ENCODE measurements at places on chromosomes 16 and 17.

DNA sequence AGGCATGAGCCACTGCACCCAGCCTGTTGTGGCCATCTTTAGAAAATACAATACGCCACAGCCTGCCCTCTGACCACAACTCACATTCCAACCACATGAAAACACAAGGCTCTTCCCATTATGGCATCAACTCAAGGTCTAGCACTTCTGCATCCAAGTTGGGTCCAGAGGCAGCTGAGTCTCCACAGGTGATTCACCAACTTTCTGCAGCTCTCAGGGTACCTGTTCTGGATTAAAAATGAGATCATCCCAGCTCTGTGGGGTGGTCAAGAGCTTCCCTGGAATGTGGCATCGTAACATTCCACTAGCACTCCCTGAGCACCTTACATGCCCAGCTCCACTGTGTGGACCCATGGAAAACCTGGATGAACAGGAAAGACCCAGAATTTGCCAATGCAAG lies 9.9 kb upstream of the GUCY2D start:
- DNase-seq: no peak

- DNase-seq: no peak
These were observed 247.8 kb downstream of the XYLT1 start for GRCh38 chr16:17222871-17223401.

- DNase-seq: no peak
These were observed 269.0 kb downstream of the ABCC12 start for GRCh38 chr16:47886631-47887415.

DNA sequence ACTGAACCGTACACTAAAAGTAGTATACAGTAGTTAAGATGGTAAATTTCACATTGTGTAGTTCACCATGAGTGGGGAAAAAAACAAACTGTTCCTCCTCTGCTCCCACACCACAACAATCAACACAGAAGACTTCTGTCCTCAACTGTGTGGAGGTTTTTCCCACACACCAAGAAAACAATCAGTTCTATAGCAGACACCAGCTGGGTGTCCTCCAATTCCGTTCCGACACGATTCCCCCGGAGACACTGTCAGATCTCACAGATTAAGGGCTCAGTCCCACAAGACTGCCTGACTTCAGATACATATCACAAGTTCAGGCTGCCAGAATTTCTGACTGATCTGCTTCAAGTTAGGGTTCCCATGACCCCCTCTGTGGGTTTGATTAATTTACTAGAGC lies 31.8 kb downstream of the BBS2 start:
- DNase-seq: no peak

GRCh38 chr17:1216217-1217088 lies 36.7 kb upstream of the ABR start:
- DNase-seq: no peak

DNA sequence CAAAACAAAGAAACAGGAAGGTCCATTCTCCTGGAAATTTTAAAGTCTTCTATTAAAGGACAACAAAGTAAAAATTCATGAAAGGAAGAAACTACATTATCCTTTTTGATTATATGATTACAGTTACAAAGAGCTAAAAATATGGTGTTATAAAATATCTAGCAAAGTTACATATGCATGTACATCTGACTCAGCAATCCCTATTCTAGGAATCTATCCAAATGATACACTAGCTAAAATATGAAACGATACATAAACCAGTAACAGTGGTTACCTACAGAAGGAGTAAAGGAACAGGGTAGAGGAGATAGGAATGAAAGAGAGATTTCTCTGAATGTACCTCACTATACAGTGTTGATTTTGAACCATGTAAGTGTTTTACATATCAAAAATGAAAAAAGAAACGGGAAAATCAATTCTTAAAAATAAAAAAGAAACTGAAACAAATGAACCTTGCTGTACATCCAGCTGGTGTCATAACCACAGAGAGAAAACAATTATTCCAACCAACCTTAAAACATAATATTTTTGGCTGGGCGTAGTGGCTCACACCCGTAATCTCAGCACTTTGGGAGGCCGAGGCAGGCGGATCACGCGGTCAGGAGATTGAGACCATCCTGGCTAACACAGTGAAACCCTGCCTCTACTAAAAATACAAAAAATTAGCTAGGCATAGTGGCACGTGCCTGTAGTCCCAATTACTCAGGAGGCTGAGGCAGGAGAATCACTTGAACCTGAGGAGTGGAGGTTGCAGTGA lies 41.4 kb downstream of the HYDIN start:
- DNase-seq: no peak

- no peak for DNase-seq
These were observed 146.5 kb upstream of the CDH11 start for GRCh38 chr16:65268331-65268730.

- DNase-seq: no peak
These were observed 1.5 kb upstream of the KRT16 start for GRCh38 chr17:41614098-41614497.

DNA sequence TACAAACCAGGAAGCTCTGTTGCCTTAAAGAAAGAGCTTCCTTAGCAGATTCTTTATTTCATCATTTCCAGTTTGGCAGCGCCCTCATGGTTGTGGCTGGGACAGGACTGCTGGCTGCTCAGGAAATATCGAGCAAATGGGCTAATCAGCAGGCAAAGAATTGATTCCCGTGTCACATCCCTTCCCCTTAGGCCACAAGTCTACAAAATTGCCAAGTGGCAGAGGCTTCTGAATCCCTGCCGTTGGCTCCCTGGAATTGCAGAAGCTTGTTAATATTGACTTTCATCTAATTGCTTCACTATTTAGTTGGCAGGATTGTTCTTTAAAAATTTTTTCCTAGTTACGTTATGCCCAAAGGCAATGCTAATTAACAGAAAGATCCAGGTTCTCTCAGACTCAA lies 456.3 kb upstream of the ERCC4 start:
- no peak for DNase-seq

DNA sequence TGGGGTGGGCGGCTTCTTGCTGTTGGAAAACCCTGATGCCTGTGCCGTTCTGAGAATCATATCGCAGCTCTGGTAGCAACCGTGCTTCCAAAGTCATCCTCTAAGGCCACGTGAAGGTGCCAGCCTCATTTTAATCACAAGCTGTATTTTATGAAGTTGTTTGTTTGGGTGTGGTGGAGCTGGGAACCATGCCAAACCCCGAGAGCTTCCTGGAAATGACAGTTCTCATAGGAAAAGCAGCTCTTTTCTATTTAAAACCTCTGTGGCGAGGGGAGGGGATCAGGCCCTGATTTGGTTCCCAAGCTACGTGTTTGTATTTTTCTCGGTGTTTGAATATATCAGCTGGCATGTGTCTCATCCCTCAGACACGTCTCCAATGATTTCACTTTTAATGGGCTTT lies 21.7 kb downstream of the KNOP1 start:
- peak; percentile 11 for DNase-seq

DNA sequence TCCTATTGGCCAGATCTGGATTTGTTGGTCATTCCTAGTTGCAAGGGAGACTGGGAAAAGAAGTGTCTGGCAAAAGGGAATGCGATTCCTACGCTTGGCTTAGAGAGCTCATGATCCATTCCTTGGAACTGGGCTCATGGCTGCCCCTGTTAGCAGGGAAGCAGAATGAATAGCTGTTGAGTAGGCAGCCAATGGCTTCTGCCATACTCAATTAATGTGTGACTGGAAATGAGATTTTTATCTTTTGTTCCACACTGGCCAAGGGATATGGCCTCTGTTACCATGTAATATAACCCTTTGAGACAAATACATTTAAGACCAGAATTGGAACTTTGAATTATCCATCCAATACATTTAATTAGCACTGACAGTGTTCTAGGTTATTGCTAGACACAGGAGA lies 31.0 kb downstream of the FTO start:
- no peak for DNase-seq

DNA sequence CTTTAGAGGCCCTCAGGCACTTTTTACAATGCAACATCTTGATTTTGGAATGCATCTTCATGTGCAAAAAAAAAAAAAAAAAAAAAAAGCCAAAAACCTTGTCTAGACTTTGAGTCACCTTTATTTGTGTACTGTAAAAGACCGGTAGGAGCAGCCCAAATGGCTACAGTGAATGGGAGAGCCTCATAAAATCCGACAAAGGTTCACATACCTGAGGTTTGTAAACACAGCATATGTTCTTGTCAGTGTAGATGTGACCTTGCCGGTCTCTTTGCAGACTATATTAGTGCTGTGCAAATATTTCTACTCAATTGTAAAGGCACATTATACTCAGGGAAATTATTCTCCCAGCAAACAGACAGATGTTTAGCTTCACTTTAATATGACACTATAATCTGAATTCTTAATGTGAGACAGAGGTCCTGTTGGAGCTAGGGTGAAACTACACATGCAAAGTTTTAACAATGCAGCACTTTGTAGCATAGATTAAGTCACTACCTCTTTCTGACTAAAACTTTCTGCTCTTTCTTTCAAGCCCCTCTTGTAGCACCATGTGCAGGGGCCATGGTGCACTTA lies 211.3 kb downstream of the CA10 start:
- DNase-seq: no peak

DNA sequence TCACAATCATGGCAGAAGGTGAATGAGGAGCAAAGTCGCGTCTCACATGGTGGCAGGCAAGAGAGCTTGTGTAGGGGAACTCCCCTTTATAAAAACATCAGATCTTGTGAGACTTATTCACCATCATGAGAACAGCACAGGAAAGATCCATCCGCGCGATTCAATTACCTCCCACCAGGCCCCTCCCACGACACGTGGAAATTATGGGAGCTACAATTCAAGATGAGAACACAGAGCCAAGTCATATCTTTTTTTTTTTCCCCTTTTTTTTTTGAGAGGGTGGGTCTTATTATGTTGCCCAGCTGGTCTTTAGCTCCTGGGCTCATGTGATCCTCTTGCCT lies 60.0 kb downstream of the RPTOR start:
- DNase-seq: no peak

GRCh38 chr17:51427323-51427811 lies 167.0 kb downstream of the UTP18 start:
- no peak for DNase-seq

DNA sequence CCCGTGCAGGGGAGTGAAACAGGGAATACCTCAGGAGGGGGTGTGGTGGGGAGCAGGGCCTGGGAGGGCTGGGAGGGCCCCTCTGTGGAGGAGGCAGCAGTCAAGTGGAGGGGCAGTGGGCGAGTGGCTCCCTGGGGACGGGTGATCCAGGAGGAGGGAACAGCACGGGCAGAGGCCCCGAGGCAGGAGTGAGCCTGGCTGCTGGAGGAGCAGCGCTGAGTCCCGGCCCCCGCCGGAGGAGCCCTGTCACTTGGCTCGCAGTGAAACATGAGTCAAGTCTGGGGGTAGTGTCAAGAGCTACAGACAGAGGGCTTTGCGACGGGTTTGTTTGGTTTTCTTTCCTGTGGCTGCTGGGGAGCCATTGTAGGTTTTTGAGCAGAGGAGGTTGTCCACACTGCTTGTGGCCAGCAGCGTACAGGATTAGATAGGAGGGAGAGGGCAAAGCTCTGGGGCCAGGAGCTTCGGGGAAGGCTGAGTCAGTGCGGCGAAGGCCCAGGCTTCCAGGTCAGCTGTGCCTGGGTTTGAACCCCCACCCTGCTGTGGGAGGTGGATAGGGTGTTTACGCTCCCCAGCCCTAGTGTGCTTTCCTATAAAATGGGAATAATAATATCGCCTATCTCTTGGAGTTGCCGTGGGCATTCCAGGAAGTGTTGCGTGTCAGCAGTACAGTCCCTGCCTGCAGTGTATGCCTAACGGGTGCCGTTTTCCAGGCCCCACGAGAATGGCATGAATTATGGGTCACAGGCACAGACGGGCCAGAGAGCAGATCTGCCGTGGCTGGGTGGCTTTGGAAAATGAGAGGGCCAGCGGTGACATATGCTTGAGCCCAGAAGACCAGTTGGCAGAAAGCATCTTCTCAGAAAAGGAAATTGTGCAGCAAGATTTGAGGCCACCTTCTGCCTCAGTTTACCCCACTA lies 115.9 kb upstream of the CIBAR2 start:
- DNase-seq: no peak

DNA sequence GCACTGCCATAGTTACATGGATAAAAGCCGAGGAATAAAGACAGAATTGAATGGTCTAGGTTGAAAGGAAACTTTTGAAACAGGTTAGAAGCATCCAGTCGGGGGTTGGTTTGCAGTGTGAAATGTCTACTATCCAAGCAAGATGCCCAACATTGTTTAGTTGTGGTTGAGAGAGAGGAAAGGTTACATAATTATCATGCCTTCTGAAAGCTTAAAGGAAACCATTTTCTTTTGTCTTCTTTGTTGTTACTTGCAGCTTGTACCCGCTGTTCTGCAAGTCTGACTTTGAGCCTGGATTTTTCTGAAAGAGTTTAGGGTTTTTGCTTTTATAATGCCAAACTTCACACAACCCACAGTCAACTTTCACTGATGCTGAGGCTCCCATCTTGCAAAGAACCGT lies 167.9 kb downstream of the AXIN2 start:
- no peak for DNase-seq

- no peak for DNase-seq
These were observed 13.3 kb upstream of the RAI1 start for GRCh38 chr17:17667947-17668346.

DNA sequence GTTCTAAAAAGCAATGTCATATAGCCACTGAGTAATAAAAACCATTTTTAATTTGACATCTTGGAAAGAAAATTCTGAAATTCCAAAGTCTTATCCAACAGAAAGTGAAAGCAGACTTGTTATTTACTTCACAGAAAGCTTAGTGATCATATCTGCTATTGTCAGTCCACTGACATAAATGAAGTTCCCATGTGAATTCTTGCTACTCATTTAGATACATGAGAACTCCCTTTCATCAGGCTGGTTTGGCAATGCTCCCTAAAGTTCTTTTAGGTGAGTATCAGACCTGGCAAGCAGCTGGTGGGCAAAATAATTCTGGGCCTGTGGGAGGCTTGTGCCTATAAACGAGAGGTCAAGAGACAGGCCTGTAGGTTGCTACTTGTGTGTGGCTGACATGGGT lies 23.4 kb downstream of the NME2 start:
- no peak for DNase-seq

- no peak for DNase-seq
These were observed 77.9 kb downstream of the TOX3 start for GRCh38 chr16:52469091-52469490.

DNA sequence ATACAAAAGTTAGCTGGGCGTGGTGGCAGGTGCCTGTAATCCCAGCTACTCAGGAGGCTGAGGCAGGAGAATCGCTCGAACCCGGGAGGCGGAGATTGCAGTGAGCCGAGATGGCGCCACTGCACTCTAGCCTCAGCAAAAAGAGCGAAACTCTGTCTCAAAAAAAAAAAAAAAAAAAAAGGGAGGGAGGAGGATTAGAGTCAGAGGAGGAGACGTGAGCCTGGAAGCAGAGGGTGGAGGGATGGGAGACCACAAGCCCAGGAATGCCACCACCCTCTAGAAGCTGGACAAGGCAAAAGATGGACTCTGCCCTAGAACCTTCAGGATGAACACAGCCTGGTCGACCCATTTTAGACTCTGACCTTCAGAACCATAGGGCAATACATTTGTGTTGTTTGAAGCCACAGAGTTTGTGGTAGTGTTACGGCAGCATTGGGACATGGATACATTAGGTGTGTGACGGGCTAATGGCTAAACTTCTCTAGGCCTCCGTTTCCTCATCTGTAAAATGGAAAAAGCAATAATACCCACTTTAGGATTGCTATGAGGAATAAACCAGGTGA lies 2.1 kb upstream of the SMIM22 start:
- no peak for DNase-seq
